Vagina (tissue), 2 donors: ENCODE measurements at places on chromosomes 2 and 18. TPM values are rescaled to one million over a fixed set of nuclear protein-coding genes. Genes with fewer than 3 reads are reported as not detected.

- H3K27me3 ChIP-seq, result no peaks in the 10 kb centered on the region
- H3K4me3 ChIP-seq, result no peak overlapping the region
- H3K36me3 ChIP-seq, result no peaks in the 10 kb centered on the region
- no peak overlapping the region for H3K27ac ChIP-seq
- DNase-seq, result no peak
Measured at GRCh38 chr2:163345795-163346573, 389.8 kb downstream of the FIGN start.

DNA sequence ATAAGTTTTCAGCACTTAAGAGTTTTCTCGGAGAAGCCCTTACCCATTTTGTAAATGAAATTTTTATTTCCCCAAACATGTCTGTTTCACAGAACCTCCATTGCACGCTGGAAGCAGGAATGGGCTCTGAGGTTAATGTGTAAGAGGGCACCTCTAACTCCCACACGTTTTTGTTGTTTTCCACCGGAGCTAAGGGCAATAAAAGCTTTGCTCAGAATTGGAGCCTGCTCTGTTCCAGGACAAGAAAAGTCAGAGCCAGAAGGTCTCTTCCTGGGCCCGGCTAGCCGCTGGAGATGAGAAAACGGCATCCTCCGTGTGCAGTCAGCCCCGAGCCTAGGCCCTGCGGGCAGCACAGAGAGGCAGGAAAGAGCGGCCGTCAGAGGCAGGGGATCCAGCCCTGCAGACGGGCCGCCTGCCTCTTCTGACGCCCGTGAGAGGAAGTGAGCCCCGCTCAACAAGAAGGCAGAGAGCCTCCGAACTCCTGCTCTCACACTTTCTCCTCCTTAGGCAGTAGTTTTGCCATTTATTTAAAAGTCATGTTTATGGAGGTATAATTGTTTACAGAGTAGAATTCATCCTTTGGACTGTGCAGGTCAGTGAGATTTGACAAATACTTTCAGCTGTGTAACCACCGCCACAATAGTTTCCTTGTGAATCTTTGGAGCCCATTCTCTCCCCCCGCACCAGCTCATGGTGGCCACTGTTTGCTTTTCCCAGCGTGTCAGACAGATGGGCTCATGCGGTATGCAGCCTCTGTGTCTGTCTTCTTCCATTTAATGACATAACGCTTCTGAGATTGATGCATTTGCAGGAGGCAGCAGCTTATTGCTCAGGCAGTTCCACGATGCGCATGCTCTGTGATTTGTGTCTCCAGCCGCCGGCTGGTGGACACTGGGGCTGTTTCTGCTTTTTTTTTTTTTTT, 117.3 kb downstream of the GALR1 start:
- no peaks in the 10 kb centered on the region for H3K27me3 ChIP-seq
- no peaks in the 10 kb centered on the region for H3K36me3 ChIP-seq
- peak overlapping the region; percentile 70 for H3K27ac ChIP-seq
- no peak for DNase-seq
- peaks cover 13% of the 10 kb centered on the region for H3K4me1 ChIP-seq

GRCh38 chr2:37454851-37455762, 110.7 kb downstream of the QPCT start:
- H3K36me3 ChIP-seq, result no peaks in the 10 kb centered on the region
- H3K4me1 ChIP-seq, result peaks cover 32% of the 10 kb centered on the region
- H3K27ac ChIP-seq, result no peak overlapping the region

Gene SNTG2
- total RNA-seq, result 11.8 TPM

DNA sequence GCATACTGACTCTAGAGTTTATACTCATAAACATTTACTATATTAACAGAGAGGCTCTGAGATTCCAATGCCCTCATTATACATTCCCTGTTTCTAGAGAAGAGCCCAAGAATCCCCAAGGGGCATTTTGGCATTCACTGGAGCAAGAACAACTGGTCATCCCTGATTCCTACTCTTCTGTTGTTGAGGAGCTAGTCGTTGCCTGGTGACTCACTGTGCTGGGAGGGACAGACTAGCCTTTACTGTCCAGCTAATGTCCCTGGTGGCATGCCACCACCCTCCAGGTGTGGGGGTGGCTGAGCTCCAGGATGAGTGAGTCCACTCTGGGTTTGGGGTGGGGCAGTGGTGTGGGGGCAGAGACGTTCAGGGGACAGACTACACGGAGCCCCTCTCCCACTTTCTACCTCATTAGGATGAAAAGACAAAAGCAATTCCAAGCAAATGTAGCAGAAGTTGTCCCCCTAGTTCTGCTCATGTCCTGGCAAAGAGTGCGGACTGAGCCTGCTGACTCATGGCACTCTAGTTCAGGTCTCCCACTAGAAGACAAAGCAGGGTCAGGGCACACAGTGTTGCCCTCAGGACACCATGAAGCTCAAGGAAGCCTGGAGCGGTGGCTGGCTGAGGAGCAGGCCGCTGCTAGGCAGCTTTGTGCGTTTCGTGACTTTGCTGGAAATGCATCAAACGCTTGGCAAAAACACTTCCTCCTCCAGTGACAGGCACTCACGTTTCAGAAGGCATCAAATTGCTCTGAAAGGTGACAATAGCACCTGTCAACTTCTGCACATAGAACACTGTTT, 49.4 kb downstream of the RHOB start:
- H3K4me3 ChIP-seq, result no peak overlapping the region
- H3K36me3 ChIP-seq, result no peaks in the 10 kb centered on the region
- H3K27me3 ChIP-seq, result no peaks in the 10 kb centered on the region
- peaks cover 18% of the 10 kb centered on the region for H3K4me1 ChIP-seq
